Effector CD4-positive, alpha-beta T cell (primary cell): ENCODE measurements at places on chromosomes 4 and X.

DNA sequence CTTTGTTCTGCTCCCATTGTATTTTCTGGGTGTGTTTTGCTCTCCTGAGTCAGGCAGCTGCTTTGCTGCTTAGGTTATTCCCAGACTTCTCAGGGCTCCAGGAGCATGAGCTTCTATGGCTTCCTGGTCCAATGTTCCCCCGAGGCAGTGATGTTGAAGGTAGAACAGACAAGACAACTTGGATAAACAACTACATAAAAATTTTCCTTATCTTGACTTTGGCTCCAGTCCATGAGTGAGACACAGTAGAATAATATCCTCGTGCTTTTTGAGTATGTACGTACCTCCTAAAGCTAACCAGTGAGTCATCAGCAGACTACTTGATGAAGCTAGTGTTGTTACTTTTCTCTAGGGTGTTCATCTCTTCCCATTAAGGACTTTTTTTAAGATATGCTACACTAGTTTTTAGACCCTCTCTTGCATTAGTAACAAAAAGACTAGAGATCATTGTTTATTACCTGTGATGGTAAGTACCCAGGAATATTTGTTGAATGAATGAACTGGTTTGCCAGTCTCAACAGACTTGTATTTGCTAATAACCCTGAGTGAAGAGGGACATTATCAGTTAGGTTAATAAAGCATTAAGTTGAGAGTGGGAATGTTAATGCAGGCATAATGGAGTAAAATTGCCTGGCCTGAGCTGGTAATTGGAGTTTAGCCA, 131.9 kb downstream of the FHIP1A start:
- no peak for DNase-seq

DNA sequence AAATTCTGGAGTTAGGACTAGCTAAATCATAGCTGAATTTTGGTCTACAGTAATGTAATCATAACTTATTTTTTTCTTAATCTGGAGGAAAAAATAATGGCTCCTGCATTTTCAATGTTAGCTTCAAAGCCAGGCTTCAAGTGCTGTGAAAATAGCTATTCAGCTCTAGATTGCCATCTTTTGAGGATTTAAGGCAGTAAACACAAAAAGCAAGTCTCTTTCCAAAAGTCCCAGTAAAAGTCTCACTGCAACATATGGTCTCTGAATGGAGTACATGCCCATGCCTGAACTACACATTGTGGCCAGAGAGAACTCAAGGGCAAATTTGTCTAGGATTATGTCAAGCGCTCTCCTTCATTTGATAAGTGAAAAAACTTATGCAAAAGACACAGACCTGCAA, 720.9 kb downstream of the FSTL5 start:
- DNase-seq = no peak

DNA sequence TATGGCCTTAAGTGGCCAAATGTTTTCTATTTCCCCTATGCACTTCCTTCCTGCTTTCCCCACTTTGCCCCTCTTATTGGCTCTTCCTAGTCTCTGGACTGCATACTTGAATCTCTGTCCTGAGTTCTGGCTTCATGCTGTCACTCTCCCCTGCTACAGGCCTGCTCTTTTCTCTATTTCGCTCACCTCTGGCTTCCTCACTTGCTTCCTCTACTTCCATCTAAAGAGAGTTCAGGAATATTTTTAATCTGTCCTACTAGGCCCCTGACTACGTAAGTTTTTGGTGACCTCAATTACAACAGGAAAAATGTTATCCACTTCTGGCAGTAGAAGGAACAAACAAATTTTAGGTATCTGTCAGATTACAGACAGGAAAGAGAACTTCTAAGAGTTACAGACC, 65.7 kb upstream of the WDR17 start:
- DNase-seq = no peak

GRCh38 chrX:134632355-134632754, 25.9 kb downstream of the PLAC1 start:
- DNase-seq = no peak

- DNase-seq = peak; percentile 20
Observed at GRCh38 chr4:139015948-139016471, 429 bp downstream of the NOCT start.

DNA sequence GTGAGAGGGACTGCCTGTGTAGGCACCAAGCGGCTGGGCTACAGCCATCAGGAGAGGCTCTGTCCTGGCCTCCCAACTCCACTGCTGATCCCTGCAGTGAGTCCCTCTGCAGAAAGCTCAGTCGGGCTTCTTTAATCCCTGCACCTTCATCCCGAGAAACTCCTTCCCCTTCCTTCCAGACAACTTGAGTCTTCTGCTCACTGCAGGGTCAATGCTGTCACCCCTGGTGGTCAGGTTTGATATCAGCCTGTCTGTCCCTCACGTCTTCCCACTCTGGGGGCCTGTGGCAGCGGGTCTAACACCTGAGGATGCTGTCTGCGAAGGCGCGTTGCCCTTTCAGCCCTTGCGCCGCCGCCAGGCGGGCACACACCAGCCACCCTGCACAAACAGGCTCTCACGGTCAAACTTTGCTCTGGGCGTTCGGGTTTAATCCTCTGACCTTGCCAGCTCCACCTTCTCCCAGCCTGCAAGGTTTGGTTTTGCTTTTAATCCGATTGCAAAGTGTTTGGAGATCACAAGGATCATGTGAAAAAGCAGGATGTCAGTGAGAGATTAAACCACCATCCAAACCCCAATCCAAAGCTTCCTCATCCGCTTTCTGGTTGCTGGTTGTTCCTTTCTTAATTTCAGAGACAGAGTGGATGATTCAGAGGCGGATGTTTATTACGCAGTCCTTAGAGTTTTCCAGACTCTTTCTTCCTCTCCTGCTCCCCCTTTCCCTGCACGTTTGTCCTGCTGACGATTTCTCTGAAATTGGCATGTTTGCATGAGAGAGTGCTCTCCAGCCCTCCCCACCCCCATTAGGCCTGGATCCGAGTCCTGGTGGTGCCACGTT, 74.8 kb upstream of the SLC34A2 start:
- no peak for DNase-seq

GRCh38 chr4:141142423-141142822, 9.2 kb upstream of the RNF150 start:
- DNase-seq = no peak

- no peak for DNase-seq
Observed at GRCh38 chrX:144040793-144041192, 156.9 kb downstream of the UBE2NL start.

DNA sequence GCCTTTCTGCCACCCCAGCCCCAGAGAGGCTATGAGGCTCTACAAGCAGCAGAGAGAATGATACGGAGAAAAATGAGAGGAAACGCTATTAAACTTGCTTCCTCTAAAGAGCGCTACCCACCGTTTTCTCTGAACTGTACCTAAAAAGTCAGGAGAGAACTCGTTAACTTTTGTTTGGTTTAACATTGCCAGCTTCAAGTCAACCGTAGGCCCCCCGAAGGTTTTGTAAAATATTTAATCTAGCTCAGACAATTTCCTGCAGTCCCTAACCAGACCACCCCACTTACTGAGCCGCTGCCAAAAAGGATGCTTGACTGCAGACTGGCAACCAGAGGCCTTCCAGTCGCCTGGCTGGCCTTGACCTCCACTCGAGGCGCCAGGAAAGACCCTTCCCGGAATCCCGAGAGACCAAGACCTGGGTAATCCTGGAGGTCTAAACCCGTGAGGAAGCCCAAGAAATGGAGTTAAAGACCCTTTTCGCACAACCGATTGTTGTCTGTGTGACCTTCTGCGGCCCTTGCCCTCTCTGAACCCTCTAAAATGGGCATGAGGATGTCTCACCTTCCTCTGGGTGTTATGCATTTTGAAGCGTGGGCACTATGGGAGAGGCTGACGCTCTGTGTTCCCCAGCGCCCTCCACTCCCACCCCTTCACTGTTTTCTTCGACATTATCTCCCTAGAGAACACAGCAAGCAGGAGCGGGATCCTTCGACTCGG, 86.3 kb downstream of the BCOR start:
- no peak for DNase-seq

- DNase-seq = no peak
Observed at GRCh38 chr4:114302472-114302871, 296.1 kb upstream of the UGT8 start.

GRCh38 chrX:70455366-70456202, 10.9 kb downstream of the DLG3 start:
- DNase-seq = no peak

DNA sequence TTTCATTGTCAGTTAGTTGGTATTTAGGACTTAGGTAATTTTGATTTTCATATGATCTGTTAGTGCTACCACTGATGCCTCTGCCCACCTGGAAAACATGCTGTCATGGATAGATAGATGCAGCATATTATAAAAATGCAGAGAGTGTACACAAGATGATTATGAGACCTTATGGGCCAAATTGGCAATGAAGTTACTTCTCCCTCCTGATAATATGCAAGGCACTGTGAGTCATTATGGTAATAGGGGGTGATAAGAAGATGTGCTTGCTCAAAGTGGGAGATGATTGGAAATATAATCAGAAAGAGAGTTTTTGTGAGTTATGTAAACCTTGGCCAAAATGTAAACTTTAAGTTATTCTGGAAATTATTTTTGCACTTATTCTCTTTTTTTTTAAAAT, 56.6 kb upstream of the RHOH start:
- DNase-seq = no peak

DNA sequence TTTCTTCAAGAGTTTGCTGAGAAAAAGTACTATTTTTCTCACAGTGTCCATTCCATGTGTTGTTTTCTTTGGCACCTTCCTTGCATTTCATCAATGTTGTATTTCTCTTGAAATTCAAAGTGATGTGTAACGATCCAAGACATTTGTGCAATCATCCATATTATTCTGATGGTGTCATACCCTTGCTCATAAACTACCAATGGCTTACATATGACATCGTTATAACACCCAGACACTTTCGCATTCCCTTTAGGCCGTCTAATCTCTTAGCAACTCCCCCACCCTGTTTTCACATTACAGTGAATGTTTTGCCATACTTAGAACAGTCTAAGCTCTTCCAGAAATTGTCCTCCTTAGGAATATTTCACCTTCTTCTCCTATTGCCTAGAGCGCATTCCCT, 1779.0 kb downstream of the PCDH7 start:
- DNase-seq = no peak

- DNase-seq = no peak
Observed at GRCh38 chrX:57595381-57595811, 3.6 kb downstream of the ZXDB start.

DNA sequence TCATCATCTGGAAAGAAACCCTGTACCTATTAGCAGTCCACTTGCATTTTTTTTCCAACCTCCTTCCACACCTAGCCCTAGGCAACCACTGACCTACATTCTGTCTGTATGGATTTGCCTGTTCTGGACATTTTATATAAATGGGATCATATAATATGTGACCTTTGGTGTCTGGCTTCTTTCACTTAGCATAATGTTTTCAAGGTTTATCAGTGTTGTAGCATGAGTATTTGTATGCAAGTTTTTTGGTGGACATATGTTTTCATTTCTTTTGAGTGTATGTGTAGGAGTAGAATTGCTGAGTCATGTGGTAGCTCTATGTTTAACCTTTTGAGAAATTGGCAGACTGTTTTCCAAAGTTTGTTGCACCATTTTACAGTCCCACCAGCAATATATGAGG, 198.6 kb downstream of the CEP135 start:
- DNase-seq = no peak

DNA sequence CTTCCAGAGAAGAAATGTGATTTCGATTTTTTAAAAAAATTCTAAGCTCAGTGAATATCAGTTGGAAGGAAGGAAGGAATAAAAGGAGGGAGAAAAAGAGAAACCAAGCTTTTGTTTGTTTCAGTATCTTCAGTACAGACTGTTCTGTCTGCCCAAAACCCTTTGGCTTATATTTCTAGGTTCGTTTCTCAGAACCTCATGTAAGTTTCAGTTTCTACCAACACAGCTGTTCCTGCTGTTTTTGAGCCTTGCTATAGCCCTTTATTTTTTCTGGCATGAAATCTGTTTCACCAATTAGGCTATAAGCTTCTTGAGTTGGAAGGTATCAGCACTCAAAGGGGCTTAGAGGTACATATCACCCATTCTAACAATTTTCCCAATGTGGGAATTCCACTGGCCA, 157.9 kb downstream of the GBA3 start:
- DNase-seq = no peak

DNA sequence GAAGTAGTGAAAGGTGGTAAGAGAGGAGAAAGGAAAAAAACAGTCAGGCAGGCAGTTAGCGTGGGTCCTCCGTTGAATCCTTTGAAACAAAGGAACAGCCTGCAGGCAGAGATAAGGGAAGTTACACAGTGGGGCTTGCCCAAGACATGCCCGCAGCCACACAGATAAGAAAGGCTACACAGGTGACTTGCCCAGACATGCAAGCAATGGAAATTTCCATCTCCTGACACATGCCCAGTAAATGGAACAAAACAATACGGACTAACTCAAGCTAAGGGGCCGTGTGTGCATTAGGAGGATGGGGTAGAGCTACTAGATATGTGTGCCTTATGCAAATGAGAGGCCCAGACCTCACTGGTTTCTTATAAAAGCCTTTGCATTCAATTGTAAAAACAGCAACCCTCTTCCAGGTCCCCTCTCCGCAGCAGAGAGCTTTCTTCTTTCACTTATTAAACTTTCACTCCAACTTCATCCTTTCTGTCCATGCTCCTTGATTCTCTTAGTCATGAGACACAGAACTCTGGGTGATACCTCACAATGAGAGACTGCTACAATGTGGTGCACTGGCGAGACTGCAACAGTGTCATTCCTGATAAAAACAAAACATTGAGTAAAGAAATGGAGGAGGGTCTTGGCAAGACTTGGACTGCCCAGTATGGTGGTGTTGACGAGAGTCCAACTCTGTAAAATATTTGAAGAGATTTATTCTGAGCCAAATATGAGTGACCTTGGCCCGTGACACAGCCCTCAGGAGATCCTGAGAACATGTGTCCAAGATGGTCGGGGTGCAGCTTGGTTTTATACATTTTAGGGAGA, 997.4 kb upstream of the PRKX start:
- DNase-seq = no peak

- DNase-seq = no peak
Observed at GRCh38 chr4:32189130-32189529, 1469.0 kb downstream of the PCDH7 start.

- DNase-seq = peak; percentile 19
Observed at GRCh38 chrX:136768469-136769084, 12.2 kb downstream of the ARHGEF6 start.

DNA sequence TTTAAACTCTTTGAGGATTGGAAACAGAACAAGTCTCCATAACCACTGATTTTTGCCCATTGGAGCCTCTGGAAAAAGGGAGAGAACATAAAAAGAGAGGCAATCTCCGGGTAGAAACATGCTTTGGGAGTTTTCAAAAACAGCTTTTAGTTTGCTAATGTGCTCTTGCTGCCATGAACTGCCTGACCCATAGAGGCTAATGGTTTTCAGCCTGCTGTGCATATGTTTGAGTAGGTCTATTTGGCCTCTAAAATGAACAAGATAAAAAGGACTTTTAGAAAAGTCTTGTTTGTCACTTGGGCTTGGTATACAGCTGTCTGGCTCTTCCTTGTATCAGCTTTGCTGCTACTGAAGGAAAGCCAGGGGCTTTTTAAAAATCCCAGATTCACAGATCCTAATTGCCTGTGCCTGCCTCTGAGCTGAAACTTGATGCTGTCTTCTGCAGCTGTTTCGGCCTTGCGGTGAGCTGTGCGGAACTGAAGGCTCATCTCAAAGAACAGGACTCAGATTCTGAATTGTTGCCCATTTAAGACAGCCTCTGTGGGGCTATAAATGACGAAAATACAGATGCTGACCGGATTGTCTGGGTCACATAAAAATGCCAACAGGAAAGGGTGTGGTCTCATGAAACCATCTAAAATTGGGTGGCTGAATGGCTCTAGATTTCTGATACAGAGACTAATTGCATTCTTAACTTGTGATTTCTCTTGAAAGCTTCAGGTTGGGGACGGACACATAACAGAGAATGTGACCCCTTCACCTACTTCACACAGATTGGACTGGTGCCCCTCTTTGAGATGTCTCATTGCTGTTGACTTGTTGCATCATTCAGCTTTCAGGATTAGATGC, 18.4 kb upstream of the ZNF41 start:
- no peak for DNase-seq

- no peak for DNase-seq
Observed at GRCh38 chr4:53816561-53816960, 225.3 kb upstream of the LNX1 start.
